NCI-H187 (cell line): ENCODE measurements at places on chromosomes 1 and 21.

DNA sequence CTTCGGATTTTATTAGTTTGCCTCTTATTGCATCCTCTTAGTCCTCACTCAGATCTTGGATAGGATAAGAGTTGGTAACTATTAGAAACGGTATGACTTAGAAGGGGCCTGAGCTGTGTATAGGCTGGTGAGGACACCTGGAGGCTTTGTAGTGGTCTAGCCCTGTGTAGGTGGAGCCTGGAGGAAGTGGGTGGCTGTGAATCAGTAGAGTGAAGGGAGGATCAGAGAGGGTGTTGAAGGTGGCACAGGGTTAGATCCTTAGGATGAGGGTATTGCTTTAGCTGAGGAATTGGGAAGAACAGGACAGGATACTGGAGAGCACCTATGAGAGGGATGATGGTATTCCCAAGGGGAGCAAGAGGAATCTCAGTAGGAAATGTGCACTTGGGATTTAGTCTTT is 5.7 kb downstream of the VANGL1 start:
- DNase-seq: no peak

DNA sequence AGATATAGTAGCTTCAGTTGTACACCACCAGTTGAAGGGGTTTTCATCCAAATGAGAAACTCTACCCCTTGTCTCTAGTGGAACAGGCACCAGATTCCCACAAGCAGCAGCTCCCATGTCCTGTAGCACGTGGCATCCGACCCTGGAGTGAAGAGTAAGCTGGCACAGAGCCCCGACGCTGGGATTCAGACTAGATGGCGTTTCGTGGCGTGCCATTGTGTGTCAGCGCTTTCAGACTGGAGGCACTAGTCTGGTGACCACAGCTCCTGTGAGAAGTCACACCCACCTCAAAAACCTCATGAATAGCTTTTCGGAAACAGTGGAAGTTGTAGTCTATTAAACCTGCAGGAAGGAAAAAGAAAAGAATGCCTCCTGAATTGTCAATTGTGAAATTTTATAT is 20.2 kb downstream of the RRAGC start:
- DNase-seq: no peak

GRCh38 chr1:234909307-234909810 is 219.3 kb downstream of the TOMM20 start:
- no peak for DNase-seq

DNA sequence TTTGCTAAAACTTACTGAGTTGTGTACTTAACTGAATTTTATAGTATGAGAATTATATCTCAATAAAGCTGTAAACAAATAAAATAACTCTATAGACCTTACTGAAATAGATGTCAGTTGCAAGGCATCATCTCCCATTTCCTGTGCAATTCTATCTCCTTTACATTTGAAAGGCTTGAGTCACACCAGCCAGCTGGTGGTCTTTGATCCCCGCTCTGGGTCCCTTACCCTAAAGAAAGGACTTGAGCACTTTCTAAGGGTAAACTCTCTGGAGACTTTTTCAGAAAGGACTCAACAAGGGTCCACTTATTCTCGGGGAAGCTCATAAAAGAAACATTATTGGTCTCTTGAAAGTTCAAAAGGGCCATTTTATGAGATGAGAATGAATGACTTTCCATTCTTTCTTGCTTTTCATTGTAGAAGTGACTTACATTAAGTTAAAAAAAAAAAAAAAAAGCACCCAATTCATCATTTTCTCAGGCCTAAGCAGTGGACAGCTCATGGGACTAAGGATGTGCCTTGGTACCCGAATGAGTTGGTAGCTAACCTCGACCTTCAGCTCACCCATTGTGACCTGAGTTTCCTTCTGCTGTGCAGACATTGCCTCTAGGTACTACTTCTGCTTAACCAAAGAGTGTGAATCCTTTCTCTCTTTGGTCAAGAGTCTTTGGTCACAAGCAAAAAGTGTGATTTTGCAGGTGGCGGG is 147.0 kb upstream of the COA6 start:
- DNase-seq: no peak
